ENCODE measurements at places on chromosomes 3 and 15.

- DNase-seq, result no peak
Measured at GRCh38 chr15:63986751-63987341, 59.4 kb downstream of the DAPK2 start.

- DNase-seq, result no peak
Measured at GRCh38 chr3:13102386-13103345, 29.4 kb upstream of the IQSEC1 start.

- DNase-seq, result no peak
Measured at GRCh38 chr15:77817434-77817833, 184.7 kb upstream of the LINGO1 start.

DNA sequence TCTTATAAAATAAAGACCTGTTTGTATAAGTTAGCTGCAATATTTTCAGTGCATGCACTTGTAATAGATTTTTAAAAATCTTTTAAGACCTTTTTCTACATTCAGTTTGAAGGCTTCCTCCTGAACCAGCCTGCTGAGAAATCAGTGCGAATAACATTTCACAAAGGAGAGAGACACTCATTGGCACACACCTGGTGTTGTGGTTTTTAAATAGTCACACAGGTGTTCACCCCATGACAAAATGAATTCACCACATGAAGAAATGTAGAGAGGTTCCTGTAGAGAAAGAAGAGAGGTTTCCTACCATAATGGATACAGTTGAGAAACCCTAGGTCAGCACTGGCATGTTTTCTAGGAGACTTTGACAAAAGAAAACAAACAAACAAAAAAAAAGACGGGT lies 237.3 kb downstream of the CNTN6 start:
- no peak for DNase-seq

DNA sequence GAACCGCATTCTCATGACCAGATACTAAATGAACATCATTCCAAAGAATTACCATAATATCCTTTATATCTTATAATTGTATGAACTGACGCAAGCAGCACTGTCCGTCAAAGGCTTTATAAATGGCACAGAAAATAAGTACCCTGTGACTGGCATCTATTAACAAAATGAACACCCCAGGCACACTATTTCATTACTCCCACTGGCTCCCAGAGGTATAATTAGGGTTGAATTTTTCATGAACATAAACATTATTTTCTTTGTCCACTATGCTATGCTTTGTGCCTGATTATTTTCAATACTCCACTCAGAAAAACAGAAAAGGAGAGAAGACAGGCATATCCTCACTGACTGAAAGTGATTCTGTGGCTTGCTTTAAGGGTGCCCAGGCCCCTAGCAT lies 71.1 kb downstream of the LYZL4 start:
- no peak for DNase-seq

DNA sequence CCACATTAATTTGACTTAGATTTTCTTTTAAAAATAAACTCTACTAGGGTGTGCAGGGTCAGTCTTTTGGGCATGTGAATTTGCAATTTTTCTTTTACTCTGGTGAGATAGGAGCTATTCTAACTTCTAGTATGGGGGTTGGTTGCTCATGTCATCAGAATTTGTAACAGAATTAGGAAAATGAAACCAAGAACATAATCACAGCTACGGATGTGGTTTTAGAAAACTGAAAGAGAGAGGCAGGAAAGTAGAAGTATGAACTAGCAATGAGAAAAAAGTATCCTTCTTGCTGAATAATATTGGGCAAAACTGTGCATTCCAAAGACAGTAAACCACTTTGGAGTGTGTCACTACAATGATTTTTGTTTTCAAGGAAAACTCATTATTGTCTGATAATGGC lies 43.3 kb downstream of the ADPGK start:
- DNase-seq, result no peak

GRCh38 chr3:106794442-106794841 lies 582.8 kb upstream of the CCDC54 start:
- no peak for DNase-seq

DNA sequence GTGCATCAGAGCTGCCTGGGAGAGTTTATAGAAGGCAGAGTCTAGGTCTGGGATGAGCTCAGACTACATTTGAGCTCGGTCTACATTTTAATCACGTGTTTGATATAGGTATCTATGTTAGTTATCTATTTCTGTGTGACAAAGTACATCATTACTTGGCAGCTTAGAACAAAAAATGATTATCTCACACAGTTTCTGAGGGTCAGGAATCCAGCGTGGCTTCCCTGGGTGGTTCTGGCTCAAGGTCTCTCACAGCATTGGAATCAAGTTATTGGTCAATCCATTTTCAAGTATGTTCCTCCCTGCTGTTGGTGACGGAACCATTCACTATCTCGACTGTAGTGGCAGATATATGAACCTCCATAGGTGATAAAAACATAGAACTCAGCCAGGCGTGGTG lies 71.7 kb downstream of the ABHD5 start:
- no peak for DNase-seq

- DNase-seq, result no peak
Measured at GRCh38 chr3:53123510-53123909, 6.7 kb downstream of the RFT1 start.

GRCh38 chr3:117444175-117444574 lies 734.6 kb downstream of the TUSC7 start:
- no peak for DNase-seq

DNA sequence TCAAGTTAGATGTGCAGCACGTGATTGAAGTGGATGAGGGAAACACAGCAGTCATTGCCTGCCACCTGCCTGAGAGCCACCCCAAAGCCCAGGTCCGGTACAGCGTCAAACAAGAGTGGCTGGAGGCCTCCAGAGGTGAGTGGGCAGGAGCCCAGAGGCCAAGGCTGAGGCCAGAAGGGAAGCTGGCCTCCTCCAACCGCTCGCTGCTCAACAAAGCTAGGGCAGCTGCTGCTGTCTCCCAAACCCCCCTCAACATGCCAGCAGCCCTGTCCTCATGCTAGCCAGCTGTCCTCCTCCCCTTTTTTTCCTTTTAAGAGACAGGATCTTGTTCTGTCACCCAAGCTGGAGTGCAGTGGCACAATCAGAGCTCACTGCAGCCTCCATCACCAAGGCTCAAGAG lies 57.0 kb downstream of the BOC start:
- DNase-seq, result no peak

GRCh38 chr15:68503213-68503612 lies 71.2 kb upstream of the ITGA11 start:
- no peak for DNase-seq

GRCh38 chr3:56725175-56725574 lies 42.1 kb upstream of the TASOR start:
- peak; percentile 68 for DNase-seq
